ENCODE measurements at places on chromosomes 6 and 20.

DNA sequence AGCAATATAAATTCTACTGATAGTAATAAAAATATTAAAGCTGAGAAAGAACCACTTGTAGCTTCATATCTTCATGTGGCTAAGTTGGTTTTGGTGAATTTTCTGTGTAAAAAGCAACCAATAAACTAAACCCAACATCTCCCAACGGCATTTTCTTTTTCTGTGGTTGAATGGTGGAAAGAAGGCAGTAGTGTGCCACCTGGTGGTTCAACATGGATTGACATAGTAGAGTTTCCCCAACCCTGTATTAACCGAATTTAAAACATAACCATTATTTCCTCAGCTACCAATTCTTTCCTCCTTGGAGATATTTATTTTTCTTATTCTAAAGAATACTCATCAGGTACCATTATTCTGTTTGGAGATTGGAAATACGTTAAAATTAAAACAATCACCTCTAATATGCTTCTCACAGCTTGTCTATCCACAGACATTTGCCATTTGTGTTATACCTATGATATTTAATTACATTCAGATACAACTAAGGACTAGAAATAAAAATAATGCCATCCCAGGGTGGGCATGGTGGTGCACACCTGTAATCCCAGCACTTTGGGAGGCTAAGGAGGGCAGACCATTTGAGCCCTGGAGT is 117.1 kb upstream of the EEF1E1 start:
- DNase-seq = peak; percentile 10

DNA sequence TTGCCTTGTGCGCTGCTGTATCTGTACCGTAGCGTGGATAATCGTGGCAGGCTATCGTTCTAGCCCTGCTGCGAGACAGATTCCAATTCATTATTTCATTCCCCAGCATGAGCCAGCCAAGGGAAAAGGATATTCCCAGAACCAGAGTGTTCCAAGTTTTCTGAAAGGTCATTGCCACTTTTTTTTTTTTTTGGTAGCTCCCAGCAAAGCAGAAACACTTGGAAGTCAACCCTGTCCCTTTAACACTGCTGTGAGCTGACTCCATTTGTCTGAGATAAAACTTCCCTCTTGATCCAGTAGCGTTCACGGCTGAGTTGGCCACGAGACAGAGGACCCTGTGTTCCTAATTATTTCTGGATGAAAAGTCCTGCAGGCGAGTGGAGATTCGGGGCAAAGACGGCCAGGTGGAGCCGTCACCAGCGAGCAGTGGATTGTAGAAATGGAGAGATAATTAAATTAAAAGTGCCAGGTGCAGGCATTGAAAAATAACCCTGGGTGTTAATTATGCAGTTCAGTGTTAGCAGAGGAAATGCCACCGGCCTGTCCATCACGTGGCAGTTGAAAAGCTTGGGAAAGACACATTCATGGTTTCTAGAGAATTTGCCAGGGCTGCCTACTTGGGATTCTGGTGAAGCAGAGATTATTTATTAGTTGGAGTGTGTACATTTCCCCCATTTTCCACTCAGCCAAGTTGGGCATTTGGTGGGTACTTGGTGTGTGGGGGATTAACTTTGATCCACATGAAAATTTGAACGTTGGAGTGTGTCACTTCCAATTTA is 164.2 kb downstream of the SLC24A3 start:
- DNase-seq = no peak

- no peak for DNase-seq
Measured at GRCh38 chr20:49786196-49786595, 26.4 kb upstream of the SLC9A8 start.

- DNase-seq = no peak
Measured at GRCh38 chr6:36608788-36609563, 14.8 kb downstream of the SRSF3 start.

DNA sequence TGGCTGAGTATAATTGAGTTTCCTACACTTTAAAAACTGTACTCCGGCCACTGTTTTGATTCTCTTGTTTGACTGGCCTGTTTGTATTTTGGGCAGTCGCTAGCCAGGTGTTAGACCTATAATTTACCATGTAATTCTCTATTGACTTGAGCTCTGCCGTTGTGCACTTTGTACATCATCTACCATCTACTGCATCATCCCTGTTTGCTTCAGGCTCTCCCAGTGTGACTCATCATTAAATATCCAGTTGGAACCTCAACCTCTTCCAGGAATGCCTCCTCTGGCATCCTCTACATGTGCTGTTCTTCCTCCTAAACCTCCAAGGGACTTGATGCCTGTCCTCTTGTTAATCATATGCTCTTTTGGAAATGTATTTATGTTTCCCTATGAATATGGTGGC is 72.3 kb downstream of the FARS2 start:
- no peak for DNase-seq

- DNase-seq = no peak
Measured at GRCh38 chr6:132115714-132116366, 164.7 kb upstream of the CCN2 start.

DNA sequence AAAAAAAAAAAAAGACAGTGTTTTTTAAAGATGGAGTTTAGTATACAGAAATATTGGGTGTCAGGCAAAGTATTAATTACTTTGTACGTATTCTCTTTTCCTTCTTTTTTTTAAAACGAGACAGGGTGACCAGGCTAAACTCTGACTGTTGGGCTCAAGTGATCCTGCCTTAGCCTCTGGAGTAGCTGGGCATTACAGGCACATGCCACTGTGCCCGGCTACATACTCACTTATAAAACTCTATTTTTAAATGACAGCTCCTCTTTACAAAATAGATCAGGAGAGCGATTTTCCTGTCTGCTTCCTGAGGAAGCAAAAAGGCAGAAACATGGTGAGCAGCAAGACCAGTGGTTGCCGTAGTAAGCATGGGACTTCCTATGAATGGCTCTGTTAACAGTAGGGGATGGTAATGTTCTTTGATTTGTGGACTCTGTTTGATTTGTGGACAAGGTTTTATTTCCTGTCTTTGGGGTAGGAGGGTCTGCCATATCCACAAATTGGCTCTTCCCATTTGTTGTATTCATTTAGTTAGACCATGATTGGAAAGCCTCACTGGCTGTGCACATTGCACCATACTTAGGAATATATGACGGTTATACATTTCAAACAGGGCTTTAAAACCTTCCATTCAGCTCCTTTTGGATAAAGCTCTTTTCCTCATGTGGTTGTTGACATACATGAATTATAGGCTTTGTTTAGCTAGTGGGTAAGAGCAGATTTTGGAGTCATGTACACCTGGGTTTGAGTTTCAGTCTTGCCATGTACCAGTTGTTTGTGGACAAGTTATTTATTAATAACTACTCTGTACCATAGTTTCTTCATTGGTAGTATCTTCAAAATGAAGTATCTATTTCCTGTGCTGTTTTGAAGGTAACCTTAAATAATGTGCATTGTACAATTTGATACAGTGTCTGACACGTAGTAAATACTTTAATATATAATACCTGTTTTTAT is 45.1 kb downstream of the PTPRA start:
- no peak for DNase-seq

- no peak for DNase-seq
Measured at GRCh38 chr20:36085686-36086267, 68.8 kb upstream of the EPB41L1 start.

- DNase-seq = no peak
Measured at GRCh38 chr6:130699742-130700141, 127.5 kb upstream of the SMLR1 start.

GRCh38 chr6:61887423-61887822 is 398.6 kb downstream of the KHDRBS2 start:
- no peak for DNase-seq

- DNase-seq = no peak
Measured at GRCh38 chr6:157814883-157815282, 8.2 kb upstream of the SNX9 start.

GRCh38 chr6:20038410-20039204 is 173.7 kb downstream of the MBOAT1 start:
- DNase-seq = no peak

GRCh38 chr20:25314497-25315417 is 66.9 kb downstream of the PYGB start:
- DNase-seq = no peak

DNA sequence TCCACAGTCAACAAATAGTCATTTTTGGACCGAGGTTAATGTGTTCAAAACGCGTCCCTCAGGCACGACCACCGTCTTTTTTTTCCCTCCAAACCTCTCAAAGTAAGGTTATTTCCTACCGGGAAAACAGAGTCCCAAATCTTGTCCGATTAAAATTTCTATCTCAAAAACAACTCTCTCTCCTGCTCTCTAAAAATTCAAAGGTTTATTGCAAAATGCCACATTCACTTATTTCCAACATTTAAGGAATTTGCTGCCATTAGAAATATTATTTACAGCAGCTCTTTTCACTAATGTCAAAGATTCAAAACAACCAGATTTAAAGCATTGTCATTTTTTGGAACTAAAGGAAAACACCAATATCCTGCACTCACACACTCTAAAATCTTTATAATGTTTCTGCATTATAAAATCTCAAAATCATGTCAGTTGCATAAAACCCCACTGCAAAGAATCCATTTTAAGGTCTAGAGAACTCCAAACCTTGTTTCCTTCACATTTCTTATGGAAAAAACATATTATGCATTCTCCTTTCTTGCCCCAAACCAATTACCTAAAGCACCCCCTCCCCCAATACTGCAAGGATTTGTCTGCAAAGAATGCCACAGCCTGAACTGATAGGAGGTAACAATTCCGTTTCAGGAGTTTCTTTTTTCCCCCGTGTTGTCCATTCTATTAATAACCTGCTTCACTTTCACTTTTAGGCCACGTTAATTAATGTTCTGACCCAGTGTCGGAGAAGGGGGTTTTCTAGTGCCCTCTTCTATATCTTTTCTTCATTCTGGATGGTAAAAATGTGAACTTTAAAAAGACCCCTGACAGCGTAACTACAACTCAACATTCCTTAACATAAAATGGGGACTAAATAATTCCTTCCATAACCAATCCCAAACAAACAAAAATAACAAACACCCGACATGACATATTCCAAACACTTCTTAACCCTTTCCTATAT is 1.4 kb downstream of the NRN1 start:
- no peak for DNase-seq

GRCh38 chr6:150333585-150333941 is 35.2 kb upstream of the IYD start:
- no peak for DNase-seq

DNA sequence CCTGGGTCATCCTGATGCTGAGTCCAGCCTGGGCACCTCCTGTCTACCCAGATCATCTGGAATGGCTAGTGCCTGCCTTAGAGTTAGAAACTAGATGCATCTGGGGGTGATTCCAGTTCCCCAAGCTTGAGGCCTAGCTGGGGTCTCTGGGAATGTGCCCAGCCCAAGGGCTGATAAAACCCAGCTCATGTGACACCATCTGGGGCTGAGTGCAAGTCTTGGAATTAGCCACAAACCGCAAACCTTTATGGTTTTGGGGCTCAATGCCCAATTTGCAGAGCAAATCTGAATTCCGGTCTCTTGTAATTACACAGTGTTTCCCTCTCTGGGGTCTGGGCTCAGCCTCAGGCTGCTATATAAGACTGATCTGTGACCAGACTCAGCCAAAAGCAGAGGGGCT is at the start of gene BPIFB4:
Gene BPIFB4, plus strand, starts transcription at position 385 of the 400 bp plus-strand sequence. CDS start 1,884 bp downstream, outside the sequence.
- no peak for DNase-seq

- no peak for DNase-seq
Measured at GRCh38 chr20:47019121-47019824, 124.6 kb downstream of the EYA2 start.

DNA sequence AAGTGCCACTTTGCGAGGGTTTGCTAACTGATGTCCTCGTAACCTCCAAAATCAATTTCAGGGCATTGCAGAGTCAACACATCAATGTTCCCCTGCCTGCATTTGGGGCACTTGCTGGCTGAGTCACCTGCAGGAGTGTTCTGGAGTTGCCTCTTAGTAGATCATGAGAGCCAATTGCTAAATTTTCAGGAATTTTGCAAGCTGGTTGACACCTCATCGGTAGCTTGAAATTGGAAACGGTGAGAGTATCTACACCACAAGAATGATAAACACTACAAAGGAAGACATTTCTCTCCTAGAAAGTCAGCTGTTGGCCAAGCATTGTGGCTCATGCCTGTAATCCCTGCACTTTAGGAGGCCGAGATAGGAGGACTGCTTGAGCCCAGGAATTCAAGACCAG is 10.8 kb upstream of the BFSP1 start:
- DNase-seq = no peak

DNA sequence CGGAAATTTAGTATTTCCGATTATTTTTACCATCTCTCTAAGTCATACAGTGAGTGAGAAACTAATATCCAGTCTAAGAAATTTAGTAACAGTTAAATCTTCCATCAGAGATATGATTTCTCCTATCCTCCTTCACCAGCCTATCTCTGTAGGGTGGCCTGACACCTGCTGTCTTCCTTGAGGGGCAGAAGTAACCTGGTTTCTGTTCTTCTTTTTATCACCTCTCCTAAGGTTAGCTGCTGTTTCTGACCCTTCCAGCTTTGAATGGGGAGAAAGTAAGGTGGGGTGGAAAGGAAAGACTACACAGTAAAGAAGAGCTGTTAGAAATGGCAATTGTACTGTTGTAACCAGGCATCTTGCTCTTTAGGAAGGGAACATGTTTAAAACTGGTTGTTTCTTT is 447.7 kb downstream of the PHF3 start:
- DNase-seq = no peak

DNA sequence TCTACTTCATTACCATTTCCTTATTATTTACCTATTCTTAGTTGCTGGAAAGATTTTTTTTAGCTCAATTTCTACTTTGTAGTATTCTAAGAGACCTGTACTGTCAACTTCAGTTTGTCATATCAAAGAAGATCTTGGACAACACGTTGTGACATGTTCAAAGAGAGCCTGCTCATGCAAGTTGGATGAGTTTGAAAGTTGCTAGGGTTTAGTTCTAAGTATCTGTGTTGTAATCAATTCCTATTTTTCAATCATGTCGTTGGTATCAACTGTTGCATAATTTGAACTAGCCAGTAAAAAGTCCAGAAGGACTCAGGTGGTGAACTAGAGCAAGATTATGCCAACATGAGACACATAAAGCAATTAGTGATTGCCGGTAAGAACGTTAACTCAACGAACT is 30.2 kb downstream of the PKIB start:
- no peak for DNase-seq

DNA sequence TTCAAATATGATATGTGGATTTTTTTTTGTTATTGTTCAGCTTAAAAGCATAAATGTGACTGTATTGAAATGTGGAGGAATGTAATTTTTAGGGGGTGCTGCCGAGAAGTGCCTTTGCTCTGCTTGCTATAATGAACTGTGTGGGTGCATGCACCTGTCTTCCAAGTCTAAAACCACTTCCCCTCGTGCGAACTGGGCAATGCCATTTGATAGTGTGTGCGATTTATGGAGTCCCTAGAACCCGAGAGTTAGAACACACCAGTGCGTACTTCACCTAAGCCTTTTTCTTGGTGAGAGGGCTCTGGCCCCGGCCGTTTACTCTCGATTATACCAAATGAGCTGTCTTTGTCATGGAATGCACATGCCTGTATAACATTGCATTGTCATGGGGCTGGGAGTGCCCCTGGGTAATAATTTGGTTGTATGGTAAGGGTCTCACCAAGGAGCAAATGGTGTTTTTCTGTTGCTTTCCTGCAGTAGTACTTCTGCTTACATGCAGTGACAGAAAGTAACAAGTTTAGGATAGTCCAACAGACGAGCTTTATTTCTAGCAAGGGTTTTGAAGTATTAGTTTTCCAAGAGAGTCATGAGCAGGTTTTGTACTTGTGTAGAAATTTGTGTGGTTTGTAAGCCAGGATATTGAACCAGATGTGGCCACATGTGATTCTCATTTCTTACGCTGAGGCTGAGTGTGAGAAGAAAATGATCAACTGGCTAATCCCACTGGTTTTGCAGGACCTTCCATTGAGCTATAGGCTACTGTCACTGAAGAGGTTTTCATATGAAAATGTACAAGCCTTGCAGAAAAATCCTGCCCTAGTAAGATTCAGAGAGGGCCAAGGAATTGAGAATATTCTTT is 172.4 kb downstream of the DTNBP1 start:
- DNase-seq = no peak
